ENCODE measurements at places on chromosomes 7 and 10. TPM values are rescaled to one million over a fixed set of nuclear protein-coding genes. Genes with fewer than 3 reads are reported as not detected.

DNA sequence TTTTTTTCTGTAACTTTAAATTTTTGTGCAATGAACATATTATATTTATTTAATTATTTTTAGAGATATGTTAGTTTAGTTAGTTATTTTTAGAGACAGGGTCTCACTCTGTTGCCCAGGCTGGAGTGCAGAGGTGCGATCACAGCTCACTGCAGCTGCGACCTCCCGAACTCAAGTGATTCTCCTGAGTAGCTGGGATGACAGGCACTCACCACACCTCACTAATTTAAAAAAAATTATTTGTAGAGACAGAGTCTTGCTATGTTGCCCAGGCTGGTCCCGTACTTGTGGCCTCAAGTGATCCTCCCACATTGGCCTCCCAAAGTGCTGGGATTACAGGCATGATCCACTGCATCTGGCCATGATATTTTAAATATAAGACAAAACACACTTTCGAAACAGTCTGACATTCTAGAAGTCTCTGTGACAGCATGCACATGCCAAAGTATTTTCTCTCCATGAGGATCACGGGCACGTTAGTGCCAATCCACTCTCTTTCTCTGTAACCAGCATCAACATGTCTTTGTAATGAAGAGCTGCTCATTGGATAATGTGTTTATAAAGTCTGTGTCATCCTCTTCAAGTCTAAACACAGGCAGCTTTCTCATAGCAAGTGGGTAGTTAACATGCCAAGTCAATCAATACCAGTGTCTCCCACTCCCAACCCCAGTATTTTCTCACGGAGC is 137.4 kb downstream of the GLI3 start:
- DNase-seq, result no peak

The PVRIG gene
- 4.5 TPM for polyA plus RNA-seq

The CYP17A1 gene
- polyA plus RNA-seq, result 0.97 TPM

The EN2 gene
- polyA plus RNA-seq, result 0.62 TPM

Measured in right renal pelvis (tissue), 4 donors.